ENCODE measurements at places on chromosomes 12 and 14. TPM values are rescaled to one million over a fixed set of nuclear protein-coding genes. Genes with fewer than 3 reads are reported as not detected.

DNA sequence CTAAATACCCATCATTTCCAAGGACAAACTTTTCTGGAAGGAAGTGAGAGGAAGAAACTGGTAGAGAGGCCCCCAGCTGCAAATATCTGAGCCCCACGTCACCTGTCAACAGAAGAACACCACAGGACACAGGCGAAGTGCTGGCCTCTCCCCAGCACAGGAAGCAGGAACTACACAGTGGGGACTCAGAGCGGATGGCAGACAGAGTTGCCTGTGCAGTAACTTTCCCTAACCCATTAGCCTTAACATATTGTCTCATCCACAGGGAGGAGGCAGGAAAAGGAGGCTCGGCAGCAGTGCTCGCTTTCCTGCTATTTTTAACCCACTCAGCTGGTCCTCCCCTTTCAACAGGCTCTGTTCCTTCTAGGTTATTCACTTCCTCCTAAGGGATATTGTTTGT lies 111.5 kb upstream of the TMPO start:
- no peak for DNase-seq

Gene ATF1
- total RNA-seq: 21.8 TPM

Gene MSI1
- 3.1 TPM for total RNA-seq

Gene VRTN
- not detected for total RNA-seq

DNA sequence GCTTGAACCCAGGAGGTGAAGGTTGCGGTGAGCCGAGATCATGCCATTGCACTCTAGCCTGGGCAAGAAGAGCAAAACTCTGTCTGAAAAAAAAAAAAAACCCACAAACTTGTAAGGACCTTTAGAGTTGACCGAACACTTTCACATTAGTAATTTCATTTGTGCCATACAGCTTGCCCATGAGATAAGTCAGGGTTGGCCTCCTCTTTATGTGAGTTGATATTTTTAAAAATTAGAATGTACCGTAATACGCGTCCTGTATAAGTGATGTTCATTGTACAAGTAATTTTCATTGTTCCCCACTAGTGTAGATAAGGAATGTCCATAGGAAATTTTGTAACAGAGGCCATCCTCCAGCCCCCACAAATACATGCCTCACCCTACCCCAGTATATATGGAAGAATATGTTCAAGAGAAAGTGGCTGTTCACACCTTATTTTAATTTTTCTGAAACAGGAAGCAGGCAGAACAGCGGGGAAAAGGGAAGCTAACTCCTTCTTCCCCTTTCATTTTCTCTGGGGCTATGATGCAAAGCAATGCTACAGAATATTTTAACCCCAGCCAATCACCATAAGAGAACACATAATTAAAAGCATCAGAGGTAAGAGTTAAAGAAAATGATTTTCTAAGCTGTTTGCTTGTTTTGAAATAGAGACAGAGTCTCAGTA lies 31.9 kb upstream of the HIF1A start:
- DNase-seq: no peak

DNA sequence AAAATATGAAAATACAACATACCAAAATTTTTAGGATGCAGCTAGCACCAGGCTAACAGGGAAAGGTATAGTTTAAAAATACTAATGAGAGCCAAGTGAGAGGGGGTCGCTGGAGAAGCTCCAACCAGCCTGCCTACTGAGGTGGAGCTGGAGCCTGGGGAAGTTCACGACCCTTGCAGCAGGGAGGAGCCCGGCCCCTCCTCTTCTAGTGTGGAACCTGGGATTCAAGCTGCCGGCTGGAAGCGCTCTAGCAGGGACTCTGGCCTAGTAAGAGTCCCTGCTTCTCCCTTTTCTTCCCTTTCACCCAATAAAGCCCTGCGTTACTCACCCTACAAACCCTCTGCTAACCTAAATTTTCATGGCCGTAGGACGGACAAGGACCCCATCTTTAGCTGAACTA lies 5.0 kb upstream of the KCNK13 start:
- DNase-seq: no peak

DNA sequence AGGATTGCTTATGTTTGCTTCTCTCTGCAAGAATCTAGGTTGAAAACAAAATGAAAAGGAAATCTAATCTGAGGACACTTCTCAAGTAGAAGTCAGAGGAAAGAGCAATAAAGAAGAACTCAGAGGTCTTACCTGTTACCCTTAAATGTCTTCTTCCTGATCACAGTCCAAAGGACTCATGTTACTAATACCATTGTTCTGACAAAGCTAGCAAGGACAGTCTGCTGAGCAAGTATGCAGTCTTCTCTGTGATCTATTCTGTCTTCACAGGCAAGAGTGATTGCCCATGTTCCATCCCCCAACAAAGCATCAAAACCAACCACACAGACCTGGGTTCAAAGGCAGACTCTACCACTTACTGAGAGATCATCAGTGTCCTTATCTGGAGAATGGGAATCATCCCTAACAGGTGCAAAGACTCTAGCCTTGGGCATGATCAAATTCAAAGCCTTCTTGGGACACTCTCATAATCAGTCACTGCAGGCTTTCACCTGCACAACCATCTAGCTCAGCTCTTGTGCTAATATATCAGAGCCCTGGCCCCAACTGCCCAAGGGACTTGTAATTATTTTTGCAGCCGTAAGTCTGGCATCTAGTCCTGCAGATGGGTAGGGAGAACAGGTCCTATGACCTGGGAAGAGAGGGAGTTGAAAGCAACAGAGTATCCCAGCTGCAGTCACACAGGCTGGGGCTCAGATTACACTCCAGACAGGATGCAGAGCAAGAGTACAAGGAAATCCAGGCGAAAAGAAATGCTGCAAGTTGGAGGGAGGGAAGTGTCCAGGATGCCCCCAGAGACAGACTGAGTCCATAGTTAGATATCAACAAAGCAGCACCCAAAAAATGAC lies 97.9 kb upstream of the NUDT4 start:
- DNase-seq: no peak

Gene HNF1A
- total RNA-seq: not detected

Gene ANO4
- 3.4 TPM for total RNA-seq

GRCh38 chr14:105944632-105945610 lies 418.5 kb downstream of the TMEM121 start:
- peak; percentile 68 for DNase-seq

Gene ISM2
- total RNA-seq: not detected

Gene HOXC12
- 6.0 TPM for total RNA-seq

GRCh38 chr14:22593189-22593588 lies 4.2 kb upstream of the DAD1 start:
- DNase-seq: no peak

DNA sequence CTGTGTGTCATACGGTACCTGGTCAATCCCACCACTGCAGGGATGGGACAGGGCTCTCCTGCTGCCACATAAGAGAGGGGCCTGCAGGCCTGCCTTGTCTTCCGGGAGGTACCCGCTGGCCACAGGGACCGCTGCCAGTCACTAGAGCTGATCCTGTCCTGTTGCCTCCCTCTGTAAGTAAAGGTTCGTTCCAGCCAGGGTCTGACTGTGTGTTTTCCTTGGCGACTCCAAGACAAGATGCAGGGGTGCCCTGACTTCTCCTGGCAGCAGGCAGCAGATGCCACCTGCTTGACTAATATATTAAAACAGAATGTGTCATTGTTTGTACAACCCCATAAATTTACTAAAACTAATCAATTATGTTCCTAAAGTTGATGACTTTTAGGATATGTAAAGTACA lies 41.5 kb upstream of the ASPG start:
- DNase-seq: peak; percentile 20

DNA sequence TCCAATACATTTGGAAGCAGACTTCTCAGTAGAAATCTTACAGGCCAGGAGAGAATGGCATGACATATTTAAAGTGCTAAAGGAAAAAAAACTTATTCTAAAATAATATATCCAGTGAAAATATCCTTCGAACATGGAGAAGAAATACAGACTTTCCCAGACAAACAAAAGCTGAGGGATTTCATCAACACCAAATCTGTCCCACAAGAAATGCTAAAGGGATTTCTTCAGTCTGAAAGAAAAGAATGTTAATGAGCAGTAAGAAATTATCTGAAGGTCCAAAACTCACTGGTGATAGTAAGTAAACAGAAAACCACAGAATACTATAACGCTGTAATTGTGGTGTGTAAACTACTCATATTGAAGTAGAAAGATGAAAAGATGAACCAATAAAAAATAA lies 103.9 kb downstream of the INSM2 start:
- no peak for DNase-seq

DNA sequence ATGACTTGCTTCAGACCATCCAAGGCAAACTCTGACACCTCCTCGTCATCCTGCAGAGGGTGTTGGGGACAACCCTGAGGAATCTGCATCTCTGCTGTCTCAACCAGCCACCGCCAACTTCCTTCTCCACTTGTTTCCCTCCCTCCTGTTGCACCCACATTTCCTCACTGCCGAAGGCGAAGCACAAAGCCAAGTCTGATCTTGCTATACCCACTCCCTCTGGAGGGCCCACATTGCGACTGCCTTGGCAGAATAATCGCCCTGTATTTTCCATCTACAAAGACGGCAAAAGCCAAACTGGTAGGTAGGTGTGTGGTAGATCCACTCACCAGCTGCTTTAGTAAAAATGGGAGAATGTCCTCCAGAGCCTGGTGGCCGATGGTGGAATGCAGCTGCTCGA lies 21.8 kb upstream of the RAB35 start:
- DNase-seq: no peak

DNA sequence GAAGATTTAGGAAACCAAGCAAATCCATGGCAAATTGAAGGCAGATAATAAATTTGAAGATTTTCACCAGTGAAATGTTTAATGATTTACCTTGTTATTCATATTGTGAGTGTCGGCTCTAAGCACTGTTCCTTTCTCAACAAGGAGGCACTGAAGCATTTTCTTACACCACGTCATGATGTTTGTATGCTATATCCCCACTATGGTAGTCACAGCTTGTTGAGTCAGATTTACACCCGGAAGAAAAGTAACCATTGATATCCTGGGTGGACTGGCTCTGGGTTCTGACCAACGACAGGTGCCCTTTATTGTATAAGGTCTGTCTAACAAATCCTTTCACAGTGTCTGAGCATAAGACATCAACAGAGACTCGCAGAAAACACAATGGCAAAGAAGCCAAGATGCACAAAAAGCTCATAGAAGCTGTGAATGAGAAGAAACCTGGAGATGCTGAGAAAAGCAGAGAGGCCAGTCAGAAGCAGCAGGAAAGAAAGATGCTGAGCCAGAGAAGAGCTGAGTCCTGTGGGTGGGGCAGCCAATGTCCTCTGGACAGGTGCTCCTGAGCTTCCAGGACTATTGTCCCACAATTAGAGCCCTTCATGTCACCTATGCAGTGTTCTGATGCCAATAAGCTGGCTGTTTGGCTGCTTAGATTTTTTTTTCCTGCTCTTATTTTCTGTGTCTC lies 49.7 kb upstream of the ARHGAP5 start:
- peak; percentile 68 for DNase-seq

Gene SRRM4
- 0.03 TPM for total RNA-seq

- no peak for DNase-seq
Measured at GRCh38 chr12:88750867-88751543, 170.7 kb upstream of the KITLG start.

- DNase-seq: no peak
Measured at GRCh38 chr12:71472441-71472911, 32.9 kb downstream of the LGR5 start.

Gene ACSM4
- total RNA-seq: not detected

DNA sequence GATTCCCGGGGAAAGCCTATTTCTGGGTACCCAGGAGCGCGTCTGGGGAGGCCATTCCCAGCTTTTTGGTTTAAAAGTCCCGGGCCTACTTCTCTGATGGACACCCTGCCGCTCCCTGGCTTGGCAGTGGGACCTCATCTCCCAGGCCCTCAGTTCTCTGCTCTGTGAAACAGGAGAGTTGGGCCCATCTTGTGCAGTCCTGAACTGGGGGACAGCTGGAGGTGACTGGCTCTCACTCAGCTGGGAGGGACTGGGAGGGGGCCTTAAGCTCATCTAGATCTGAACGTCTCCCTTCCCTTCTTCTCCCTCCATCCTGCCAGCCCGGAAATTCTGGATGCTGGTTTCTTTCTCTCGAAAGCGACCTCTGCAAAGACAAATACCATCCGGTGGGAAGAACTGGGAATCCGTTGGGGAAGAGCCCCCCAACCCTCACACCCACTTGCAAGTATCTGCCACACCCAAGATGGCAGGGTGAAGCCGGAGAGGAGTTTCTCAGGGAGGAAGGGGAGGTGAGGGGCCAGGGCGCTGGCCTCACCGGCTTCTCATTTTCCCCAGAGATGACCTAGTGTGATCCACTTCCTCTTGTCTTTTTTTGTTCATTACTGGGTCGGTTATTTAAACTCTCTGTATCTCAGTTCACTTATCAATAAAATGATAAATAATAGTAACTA lies 1.4 kb downstream of the RIN3 start:
- no peak for DNase-seq

DNA sequence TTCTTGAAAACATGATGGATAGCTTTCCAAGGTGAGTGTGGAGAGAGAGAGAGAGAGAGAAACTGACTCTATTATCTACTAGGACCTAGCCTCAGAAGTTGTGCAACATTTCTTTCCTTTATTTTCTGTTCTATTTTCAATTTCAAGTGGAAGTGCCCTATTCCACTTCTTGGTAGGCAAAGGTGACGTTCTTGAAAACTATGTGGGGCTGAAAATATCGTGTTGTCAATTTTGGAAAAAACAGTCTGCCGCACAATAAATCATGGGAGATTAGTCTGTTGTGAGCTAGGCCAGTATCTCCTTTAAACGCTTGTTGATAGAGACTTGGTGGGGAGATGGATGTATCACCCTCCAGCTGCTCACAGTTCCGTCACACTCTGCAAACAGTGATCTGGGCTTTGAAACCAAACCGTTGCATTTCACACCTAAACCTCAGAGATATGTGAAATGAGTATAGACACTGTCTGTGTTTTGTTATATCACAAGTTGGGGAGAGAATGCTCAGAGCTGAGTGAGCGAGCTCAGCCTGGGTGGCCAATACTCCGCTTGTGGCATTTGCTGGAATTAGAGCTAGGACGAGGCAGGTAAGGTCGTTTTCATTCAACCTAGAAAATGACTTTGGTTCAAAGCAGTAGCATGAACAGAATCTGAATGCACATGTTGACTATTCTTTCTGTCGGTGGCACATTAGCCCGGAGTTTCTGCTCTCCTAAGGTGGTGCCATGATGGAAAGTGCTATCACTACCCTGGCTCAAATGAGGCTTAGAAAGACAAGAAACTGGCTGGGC lies 75.1 kb upstream of the ST8SIA1 start:
- DNase-seq: no peak
